Breast epithelium (tissue), 4 donors: ENCODE measurements at places on chromosomes 13 and 19. TPM values are rescaled to one million over a fixed set of nuclear protein-coding genes. Genes with fewer than 3 reads are reported as not detected.

Gene SH2D3A
- total RNA-seq: 0.96 TPM

Gene INAFM1
- 10.5 TPM for total RNA-seq

Gene PEG3
- 17.0 TPM for total RNA-seq

Gene C19orf85
- total RNA-seq: not detected

Gene TEX26
- 0.48 TPM for total RNA-seq

Gene LSM14A
- 129 TPM for total RNA-seq

DNA sequence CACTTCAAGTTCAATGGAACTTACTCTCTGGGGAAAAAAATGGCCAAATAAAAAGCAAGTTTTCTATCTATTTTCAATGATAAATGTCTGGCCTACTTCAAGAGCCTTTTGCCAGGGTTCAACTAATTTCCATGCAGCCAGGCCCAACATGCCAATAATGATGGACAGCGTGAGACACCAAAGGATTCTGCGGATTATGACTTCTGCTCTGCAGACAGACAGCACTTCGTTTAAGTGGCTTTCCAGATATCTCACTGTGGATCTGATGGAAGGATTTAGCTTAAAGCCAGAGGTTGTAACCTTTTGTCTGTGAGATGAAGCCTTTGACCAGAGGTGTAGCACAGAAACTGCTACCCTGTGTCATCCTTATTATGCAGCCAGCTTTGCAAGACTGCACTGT, 614.2 kb downstream of the DCT start:
- no peaks in the 10 kb centered on the region for H3K36me3 ChIP-seq
- H3K27ac ChIP-seq: no peak overlapping the region
- no peak for DNase-seq
- no peaks in the 10 kb centered on the region for H3K4me1 ChIP-seq
- H3K27me3 ChIP-seq: no peaks in the 10 kb centered on the region

DNA sequence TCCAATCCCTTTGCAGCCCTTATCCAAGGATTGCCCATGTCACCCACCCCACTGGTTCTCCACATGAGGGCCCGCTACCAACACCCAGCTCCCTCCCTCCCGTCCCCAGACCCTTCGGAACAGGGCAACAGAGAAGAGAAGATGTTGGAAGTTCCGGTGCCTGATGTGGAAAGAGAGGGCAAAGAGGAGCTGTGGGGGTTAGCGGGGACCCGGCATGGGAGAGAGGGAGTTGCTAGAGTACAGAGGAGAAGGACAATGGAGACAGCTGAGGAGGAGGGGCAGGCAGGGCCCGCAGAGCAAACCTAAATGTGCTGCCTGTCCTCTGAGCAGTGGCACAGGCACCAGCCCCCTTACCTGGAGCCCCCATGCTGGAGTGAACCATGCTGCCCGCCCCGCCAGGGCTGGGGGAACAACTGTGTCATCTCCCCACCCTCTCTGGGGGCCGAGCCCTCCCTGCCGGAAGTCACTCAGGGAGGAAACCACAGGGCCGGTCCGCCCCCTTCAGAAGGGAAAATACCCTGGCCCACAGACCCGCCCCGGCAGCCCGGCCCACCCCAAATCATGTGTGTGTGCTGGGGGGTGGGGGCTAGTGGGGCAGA, at the start of gene POU2F2:
Gene POU2F2 (minus strand): TSS at position 417 of the 599 bp plus-strand sequence. CDS start 35 bp downstream, at position 382.
- DNase-seq: peak; percentile 20
- no peaks in the 10 kb centered on the region for H3K4me1 ChIP-seq
- no peaks in the 10 kb centered on the region for H3K36me3 ChIP-seq
- no peak within 1 kb of the TSS for H3K27ac ChIP-seq

- no peak for DNase-seq
- H3K4me1 ChIP-seq: no peaks in the 10 kb centered on the region
- H3K27ac ChIP-seq: no peak overlapping the region
- no peak overlapping the region for H3K4me3 ChIP-seq
These were observed 43.4 kb downstream of the TPT1 start for GRCh38 chr13:45297456-45298205.

DNA sequence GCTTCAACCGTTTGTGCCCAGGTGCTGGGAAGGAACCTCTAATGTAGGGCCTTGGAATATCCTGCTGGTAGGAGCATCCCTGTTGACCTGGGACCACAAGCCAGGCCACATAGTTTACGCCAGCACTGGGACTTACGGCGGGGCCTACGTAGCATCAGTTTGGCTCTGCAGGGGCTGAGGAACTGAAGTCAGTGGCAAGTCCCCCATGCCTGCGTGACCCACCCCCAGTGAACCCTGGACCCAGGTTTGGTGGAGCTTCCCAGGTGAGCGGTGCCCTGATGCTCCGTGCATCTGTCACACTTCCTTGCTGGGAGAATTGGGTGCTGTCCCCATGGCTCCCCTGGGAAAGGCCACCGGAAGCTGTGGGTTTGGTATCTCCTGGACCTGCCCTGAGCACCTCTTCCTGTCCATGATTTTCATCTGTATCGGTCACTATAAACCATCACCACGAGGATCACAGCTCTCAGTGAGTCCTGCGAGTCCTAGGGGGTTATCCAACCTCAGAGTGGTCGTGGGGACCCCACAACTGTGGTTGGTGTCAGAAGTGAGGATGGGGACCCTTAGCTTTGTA, 9.9 kb downstream of the SIGLEC11 start:
- DNase-seq: no peak
- no peak overlapping the region for H3K27ac ChIP-seq
- no peak overlapping the region for H3K4me3 ChIP-seq
- no peaks in the 10 kb centered on the region for H3K36me3 ChIP-seq
- H3K27me3 ChIP-seq: no peaks in the 10 kb centered on the region
